ENCODE measurements at places on chromosomes 16 and 17.

DNA sequence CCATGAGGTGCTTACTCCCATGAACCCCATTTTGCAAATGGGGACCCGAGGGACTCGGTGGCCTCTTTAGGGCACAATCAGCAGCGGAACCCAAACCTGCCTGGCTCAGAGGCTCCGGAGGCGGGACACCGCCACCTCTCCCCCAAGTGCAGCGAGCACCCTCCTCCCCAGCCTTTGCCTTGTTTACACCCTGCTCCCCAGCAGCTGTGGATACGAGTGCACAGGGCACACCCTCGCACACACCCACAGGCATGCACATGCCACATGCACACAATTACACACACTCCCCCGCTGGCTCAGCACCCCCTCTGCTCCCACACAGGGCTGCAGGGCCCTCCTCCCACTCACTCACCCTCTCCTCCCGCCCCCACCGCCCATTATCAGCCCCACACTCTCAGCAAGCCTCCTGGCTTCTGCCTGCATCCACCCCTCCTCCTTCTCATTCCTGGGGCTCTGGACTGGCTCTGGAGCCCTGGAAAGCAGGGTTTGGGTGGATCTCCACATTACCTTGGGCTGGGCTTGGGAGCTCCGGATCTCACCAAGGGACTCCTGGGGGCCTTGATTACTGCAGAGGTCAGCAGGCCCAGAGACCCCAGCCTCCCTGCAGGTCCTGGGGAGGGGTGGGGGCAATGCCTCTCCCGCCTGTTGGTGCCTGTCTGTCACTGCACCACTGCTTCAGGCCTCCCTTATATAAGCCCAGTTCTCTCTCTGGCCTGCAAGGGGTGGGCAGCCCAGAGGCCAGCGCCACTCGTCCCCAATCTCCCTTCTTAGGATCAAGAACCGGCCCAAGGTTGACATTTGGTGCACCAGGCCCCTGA is 6.4 kb downstream of the PDK2 start:
- DNase-seq, result no peak

DNA sequence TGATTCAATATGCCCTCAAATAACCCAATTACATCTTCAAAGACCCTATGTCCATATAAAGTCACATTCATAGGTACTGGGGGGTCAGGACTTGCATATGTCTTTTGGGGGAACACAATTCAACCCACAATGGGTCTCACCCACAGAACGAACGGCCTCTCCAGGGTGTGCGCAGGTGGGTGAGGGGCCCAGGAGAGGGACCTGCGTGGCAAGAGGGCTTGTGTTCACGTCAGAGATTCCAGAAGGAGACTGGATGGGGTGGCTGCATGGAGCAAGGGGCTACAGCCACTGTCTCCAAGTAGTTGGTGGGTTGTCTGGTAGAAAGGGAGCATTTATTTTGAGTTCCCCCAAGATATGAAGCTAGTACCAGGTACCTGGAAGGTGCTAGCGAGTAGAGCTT is 212.2 kb downstream of the SEC14L1 start:
- no peak for DNase-seq

- no peak for DNase-seq
These were observed 1.4 kb upstream of the MILR1 start for GRCh38 chr17:64447526-64447925.

DNA sequence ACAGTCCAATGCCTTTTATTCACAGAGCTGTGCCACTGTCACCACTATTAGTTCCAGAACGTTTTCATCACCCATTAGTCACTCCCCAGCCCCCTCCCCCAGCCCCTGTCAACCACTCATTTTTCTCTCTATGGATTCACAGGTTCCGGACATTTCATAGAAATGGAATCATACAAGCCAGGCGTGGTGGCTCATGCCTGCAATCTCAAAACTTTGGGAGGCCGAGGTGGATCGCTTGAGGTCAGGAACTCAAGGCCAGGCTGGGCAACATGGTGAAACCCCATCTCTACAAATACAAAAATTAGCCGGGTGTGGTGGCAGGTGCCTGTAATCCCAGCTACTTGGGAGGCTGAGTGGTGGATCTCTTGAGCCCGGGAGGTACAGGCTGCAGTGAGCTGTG is 759 bp upstream of the PAM16 start:
- peak; percentile 44 for DNase-seq

DNA sequence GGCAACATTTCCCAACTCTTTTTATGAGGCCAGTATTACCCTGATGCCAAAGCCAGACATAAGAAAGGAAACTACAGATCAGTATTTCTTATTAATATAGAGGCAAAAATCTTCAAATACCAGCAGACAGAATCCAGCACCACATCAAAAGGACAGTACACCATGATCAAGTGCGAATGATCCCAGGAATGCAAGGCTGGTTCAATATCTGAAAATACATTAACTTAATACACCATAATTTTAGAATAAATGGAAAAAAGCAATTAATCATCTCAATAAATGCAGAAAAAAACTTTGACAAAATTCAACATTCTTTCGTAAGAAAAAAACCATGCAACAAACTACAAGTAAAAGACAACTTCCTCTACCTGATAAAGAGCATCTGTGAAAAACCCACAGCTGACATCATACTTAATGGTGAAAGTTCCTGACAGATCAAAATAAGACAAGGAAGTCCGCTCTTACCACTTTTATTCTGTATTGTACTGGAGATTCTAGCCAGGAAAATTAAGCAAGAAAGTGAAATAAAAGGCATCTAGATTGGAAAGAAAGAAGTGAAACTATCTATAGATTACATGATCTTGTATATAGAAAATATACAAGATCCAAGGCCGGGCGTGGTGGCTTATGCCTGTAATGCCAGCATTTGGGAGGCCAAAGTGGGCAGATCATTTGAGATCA is 26.4 kb upstream of the MAPK3 start:
- DNase-seq, result no peak

DNA sequence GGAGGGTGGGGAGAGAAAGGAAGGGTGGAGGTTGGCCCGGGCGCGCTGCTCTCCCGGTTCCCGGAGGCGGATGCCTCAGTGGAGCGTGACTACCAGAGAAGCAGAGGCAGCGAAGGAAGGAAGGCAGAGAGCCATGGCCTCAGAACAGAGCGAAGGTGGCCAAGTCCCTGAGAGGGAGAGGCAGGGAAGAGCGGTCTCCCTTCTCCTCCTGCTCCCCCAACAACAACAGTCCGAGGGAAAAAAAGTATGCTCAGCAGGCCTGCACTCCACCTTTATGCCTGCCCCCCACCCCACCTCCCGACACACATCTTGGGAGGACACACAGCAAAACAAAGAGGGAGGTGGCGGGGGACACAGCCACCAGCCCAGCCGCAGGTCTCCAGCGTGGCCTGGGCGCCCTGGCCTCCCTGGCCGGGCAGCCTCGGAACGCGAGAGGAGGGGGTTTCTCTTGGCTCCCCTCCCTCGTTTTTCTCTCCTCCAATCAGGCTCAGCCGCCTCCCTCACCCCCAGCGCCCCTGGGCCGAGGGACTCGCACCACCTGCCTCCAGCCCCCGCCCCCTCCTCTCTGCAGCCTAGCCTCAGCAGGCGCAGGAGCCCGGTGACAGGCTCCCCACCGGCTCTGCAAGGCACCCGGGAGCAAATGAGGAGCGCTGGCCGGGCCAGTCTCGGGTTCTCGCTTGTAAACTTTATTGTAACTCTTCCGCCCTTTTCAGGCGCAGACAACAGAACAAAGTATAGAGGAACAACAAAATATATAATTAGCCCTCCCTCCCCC is 1.1 kb upstream of the HOXB7 start:
- peak; percentile 78 for DNase-seq

GRCh38 chr16:70796301-70796700 is 4.7 kb downstream of the VAC14 start:
- no peak for DNase-seq

- DNase-seq, result no peak
These were observed 335.1 kb downstream of the CPPED1 start for GRCh38 chr16:12468552-12468951.

All from kidney tubule cell (primary cell).